ENCODE measurements at places on chromosomes 16 and 17.

- DNase-seq: no peak
Measured at GRCh38 chr17:47810200-47810821, 11.3 kb downstream of the OSBPL7 start.

DNA sequence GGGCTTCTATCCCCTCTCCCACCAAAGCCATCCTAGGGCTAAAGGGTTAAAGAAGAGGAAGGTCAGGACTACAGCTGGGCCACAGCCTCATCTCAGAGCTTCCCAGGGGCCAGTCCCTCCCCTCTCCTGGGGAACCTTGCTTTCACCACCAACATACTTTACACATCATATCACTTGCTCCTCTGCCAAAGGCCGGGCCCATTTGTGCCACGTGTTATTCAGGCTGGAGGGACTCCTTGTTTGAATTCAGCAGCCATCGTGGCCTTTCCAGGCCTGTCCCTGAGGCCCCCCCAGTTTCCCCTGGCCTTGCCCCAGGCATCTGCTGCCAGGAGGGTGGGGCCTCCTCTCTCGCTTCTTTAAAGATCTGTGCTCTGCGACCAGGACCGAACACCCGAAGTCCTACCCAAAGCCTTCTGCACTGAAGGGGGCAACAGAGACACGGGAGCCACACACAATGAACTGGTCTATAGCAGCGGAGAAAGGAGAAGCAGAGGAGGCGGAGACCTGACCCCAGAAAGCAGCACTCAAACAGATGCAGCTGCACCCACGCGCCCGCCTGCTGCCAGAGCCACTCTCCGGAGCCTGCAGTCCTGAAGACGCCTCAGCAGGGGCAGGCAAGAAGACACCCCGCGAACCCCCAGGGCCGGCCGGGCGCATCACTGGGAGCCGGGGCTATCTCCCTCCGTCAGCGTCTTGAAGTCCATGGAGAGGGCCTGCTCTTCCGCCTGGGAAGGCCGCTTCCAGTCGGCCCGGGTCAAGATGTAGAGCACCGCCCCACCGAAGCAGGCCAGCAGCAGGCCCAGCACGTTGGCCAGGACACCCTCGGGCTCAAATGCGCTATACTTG is 12.1 kb downstream of the CYB561 start:
- no peak for DNase-seq

- no peak for DNase-seq
Measured at GRCh38 chr17:37025238-37025637, 76.5 kb downstream of the AATF start.

GRCh38 chr17:47644324-47644723 is 5.4 kb upstream of the KPNB1 start:
- no peak for DNase-seq

DNA sequence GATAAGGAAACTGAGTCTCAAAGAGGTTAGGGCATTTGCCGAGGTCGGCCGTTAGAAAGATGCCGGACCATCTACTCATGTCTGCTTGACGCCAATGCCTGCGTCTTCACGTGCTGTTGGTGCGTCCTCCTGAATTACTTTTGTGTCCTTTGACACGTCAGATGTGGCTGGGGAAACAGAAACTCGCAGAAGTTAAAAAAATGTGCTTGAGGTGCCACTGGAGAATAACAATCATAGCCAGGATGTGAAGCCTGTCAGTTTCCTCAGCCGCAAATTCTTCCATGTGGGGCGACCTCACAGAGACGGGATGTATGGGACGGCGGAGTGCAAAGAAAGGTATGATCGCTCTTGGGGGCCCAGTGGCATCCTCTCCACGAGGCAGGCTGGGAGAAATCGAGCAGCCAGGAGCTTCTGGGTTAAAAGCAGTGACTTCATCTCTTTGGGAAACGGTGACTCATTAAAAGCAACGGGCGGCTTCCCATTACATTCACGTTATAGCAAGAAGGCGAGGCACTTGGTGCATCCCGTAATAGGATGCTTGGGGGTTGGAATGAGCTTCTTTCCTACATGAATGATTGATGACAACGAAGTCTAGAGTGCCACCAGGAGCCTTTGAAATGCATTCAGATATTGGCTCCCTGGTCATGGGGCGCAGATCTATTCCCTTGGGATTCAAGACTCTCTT is 67.8 kb downstream of the BMERB1 start:
- DNase-seq: no peak

DNA sequence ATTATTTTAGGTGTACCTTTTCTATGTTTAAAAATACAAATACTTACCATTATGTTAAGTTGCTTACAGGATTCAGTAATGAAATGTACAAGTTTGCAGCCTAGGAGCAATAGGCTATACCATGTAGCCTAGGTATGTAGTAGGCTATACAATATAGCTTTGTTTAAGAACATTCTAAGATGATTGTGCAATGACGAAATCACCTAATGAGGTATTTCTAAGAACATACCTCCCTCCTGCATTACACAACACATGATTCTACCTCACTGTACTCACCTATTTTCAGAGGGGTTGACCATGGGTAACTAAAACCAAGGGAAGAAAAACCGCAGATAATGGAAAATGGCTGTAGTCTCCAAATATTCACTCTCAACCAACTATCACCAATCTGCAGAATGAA is 35.3 kb upstream of the TBC1D3K start:
- DNase-seq: no peak

DNA sequence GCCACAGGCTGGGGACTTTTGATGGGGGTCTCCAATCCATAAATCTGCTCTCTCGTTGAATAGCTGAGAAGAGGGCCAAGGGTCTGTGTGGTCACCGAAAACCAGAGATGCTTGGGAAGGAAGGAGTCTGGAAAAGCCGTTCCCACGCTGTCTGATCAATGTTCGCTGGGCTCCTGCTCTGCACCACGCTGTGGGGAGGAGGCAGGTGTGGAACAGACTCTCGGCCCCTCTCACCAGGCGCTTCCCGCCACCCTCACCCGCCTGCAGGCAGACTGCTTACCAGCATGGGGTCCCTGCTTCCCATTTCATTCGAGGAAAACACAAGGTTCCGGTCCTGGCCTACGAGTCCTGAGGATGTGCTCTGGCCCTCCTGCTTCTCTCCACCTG is 702 bp upstream of the ALDH3A1 start:
- no peak for DNase-seq

DNA sequence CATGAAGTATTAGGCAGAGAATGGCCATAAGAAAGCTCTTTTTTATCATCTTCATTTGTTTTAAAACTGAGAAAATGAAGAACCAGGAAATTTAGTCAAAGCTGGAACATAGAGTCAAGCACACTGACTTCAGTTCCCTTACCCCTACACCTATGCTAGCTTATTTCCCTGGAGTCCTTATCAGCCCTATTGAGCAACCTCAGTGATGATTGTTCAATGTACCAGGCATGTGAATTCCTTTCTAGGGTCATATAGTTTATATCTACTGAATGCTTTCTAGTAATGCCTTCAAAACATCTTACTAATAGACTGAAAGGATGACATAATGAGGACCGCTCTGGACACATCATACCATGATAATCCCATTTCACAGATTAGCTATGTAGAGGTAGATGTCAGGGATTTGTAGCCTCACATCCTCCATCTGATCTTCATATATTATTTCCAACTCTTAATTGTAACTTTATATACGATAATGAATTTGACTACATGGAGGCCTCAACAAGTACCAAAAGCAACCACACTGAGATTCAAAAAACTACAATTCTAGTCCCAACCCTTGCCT is 460.4 kb upstream of the DYNLRB2 start:
- no peak for DNase-seq

DNA sequence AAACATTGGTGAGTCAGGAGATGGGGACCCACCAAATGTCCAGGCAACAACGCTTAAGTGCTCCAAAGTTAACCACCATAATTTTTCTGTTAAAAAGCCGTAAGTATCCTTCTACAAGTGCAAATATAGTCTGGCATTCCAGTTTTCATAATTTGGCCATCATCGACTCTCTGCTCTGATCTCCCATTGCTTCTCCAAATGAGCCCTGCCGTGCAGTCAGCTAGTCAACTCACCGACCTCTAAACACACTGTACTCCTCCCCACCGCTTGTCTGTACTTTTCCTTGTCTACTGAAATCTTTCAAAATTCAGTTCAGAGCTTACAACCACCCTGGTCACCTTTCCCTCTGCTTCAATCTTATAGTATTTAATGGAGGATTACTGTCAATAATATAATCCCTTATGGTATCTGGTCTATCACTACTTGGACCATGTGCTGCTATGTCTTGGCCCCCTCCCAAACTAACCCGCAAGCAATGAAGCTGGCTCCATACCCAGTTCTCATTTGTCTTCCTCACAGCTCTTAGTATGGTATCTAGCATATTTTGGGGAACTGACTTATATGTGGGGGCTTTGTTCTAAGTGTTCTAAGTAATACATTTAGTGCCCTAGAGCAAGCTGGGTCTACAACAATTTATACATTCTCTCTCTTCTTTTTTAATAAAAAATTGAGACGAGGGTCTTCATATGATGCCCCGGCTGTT is 52.7 kb upstream of the SLC25A19 start:
- no peak for DNase-seq

- DNase-seq: no peak
Measured at GRCh38 chr17:61457226-61457983, 5.2 kb downstream of the TBX4 start.

GRCh38 chr17:10127819-10128425 is 70.5 kb downstream of the GAS7 start:
- no peak for DNase-seq
